Fibroblast of the aortic adventitia (primary cell): ENCODE measurements at places on chromosomes 5 and 9. TPM values are rescaled to one million over a fixed set of nuclear protein-coding genes. Genes with fewer than 3 reads are reported as not detected.

The GAPT gene
- not detected in 2 replicates for total RNA-seq

The GPRIN1 gene
- 1.7 and 7.1 TPM in 2 replicates for total RNA-seq

- DNase-seq, result peak; percentile 92
Measured at GRCh38 chr5:54774281-54775170, 210.9 kb downstream of the ESM1 start.

DNA sequence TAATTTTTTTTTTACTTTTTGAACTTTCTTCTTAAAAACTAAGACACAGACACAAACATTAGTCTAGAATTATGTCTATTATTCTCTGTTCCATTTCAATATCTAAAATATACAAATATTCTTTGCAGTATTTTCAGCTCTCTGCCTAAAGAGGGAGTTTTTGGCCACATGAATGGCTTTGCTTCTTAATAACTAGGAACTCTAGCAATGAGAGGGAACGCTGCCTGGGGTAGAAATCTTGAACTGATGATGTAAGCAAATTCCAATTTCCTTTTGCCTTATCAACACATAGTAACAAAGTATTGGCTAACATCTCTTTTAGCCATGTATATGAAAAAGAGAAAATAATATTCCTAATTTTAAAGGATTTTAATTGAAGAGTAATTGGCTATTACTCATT, 51.9 kb downstream of the SLC25A46 start:
- peak; percentile 91 for DNase-seq

The FSTL4 gene
- total RNA-seq, result not detected in 2 replicates

The PCDHA8 gene
- total RNA-seq, result 0.09 and 0.25 TPM in 2 replicates

The MYOZ3 gene
- total RNA-seq, result 0.16 and 0.72 TPM in 2 replicates

DNA sequence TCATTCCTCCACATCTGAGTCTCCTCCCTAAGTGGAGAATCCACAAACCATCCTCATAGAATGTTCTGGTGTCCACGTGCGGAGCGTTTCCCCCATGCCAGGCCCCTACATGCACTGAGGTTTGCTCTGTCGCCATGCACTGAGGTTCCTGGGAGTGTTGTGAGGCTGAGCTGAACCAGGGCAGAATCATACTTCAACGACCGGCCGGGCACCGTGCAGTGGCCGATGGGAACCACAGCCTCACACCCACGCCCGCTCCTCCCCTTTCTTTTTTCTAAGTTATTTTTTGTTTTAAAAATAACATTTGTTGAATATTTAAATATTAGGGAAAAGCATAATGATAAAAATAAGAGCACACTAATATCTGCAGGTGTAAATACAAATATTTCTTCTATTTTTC, 260.4 kb upstream of the IRX4 start:
- no peak for DNase-seq

GRCh38 chr5:147906326-147907095, at the start of gene C5orf46:
TSS of gene C5orf46 (minus strand) at chr5:147906538. CDS start at chr5:147906501, 37 bp downstream.
- peak; percentile 73 for DNase-seq

The WDR38 gene
- not detected in 2 replicates for total RNA-seq
